ENCODE measurements at places on chromosomes 5 and 9.
A peak's percentile ranks its signal among the peaks of the same experiment; 100 is the strongest.

DNA sequence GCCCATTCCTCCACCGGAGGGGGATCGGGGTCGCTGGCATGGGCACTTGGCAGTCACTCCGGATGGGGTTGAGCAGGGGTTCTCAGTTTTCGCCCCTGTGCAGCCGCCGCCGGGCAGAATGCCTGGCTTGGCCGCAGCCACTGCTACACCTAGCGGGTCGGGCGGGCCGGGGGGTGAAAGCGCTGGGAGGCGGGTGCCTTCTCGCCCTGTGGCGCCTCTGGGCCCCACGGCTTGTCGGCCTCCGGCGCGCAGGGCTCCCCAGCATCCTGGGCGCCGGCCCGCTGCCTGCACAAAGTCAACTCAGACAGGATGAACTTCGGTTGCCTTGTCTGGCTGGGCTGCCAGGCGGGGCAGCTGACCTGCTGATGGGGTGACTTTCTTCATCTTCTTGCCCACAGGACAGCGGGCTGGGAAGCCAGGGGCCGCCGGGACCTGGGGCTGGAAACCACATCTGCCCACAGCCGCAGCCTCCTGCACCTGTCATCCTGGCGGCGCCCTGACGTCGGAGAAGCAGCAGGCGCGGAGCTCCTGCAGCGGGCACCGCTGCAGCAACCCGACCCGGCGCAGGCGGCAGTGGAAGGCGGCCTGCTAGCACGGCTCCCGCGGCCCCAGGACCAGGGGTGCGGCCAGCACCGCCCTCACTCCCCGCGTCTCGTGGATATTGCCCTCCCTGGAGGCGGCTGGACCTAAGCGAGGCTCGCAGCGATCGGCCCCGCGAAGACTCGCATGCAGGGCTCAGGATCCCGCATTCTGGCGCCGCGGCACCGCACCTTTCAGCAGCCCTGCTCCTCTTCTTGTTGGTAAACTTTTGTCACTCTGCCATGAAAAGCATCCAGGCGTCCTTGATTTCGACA is 1.3 kb upstream of the ANKRD18A start:
- DNase-seq = no peak

DNA sequence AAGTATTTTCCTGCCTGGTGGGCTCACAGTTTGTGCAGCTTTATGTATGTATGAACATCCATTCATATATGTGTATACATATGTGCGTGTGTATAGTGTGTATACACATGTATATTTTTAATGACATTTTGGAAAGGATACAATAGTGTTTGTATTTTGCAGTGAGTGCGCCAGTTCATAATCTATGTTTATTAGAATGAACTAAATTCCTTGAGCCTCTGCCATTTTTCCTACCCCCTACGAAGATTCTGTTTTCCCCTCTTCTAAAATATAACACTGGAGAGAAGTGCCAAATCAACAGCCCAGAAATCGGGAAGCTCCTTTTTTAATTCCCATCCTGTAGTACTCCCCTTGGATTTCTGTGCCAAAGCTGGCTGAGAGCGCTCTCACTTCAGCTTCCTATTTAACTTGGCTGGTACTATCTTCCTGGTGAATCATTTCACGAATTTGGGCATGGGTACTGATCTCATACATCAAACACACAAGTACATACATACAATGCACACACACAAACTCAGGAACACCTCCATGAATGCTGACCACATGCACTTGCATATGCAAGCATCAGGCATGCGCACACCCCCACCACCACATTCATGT is 578.4 kb upstream of the WWC1 start:
- DNase-seq = no peak

DNA sequence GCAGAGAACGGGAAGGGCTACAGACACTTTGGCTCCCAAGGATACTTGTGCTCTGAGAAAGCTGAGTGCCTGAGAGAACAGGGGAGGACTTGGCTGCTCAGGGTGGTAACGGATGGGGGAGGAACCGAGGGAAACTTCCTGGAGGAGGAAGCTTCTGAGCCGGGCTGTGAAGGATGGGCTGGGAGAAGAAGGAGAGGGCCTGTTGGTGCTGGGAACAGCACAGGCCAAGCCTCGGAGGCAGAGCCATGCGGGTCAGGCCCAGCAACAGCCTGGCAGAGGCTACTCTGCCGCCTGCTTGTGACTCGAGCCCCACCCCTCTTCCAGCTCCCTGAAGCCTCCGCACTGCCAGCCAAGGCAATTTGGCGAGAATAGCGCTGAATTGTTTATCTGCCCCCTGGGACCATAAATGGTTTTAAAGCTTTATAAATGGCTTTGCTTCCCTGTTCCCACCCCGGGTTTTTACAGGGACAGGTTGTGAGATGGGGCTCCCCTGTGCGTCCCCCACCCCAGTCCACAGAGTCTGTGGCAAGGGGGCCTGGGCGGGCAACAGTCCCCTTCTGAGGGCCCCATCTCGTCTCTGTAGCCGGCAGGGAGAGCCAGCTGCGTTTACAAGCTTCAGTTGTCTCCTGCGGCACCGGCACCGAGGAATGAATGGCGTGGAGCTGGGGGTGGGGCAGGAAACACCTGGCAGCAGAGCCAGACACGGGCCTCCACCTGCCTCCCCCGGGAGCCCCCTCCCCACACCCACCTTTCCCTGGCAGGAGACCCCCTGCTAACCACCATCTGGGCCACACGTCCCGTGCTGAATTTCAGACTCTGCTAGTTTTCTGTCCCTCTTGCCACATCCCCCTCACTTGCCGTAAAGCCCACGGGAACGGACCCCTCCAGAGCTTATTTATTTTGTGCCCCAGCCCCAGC is 24.4 kb downstream of the FAM163B start:
- peak; percentile 48 for DNase-seq

DNA sequence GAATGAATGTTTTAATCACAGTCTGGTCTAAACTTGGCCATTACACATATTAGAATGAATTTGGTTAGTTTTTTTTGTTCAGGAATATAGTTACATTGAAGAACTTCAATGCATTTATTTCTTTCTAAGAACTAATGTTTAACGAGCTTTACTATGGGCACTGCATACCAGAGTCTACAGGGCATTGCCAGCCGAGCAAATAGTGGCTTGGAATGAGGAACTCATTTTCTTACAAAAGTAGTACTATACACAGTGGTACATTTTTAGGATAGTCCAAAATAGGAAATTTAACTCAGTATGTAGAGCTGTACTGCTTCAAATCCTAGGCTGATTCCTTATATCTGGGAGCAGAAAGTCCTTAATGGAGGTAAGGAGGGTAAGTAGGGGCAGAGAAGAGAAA is 155.4 kb downstream of the CARTPT start:
- DNase-seq = no peak

DNA sequence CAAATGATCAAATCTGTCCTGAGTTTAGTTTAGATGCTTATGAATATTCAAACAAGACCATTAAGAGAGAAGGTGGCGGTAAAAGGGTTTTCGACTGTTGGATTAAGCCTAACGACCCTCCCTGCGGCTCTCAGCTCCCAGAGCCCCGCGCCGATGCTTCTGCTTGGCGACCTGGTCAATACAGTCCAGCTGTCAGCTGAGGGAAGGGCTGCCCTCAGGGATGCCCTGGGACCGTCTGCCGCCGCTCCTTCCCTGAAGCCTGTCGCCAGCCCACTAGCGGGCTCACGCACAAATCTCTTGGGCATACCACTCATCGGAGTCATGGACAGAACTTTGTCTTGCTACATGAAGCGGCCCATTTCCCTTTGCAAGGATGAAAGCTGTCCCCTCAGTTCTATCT is 136.6 kb upstream of the RAPGEF1 start:
- no peak for DNase-seq

- DNase-seq = peak; percentile 74
These were observed 35.6 kb downstream of the DAB2IP start for GRCh38 chr9:121686930-121687541.

All from fibroblast of the aortic adventitia (primary cell).